NCI-H524 (cell line): ENCODE measurements at places on chromosomes 7 and 10.

DNA sequence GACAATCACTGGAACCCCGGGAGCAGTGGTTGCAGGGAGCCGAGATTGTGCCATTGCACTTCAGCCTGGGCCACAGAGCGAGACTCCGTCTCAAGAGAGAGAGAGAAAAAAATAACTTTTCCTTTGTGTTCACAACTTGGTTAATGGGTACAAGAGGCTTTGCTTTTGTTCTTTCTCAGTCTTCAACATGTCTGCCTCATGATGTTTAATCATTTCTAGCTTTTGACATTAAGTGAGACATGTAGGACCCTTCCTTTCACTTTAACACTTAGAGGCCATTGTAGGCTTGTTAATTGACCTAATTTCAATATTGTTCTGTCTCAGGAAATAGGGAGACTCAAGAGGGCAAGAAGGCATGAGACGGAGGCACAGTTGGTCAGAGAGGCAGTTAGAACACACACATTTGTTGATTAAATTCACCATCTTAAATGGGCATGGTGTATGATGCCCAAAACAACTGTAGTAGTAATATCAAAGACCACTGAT is 9.3 kb upstream of the CRCP start:
- no peak for DNase-seq

DNA sequence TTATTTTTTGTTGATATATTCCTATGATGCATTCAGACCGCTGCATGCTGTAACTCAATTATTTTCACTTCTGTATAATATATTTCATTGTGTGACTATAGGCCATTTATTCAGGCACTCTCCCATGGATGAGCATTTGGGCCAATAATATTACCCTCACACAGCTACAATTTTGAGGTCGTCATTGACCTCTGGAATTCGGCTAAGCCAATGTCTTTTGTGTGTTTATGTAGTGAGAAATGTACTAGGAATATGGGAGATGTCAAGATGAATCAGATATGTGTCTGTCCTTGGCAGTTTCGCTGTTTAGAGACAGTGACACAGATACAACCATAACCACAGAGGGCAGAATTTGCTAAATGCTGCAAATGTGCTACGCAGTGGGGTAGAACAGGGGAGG is 474.2 kb downstream of the ADRA2A start:
- DNase-seq: no peak

- no peak for DNase-seq
Observed at GRCh38 chr10:72953687-72954086, 919 bp downstream of the PLA2G12B start.

DNA sequence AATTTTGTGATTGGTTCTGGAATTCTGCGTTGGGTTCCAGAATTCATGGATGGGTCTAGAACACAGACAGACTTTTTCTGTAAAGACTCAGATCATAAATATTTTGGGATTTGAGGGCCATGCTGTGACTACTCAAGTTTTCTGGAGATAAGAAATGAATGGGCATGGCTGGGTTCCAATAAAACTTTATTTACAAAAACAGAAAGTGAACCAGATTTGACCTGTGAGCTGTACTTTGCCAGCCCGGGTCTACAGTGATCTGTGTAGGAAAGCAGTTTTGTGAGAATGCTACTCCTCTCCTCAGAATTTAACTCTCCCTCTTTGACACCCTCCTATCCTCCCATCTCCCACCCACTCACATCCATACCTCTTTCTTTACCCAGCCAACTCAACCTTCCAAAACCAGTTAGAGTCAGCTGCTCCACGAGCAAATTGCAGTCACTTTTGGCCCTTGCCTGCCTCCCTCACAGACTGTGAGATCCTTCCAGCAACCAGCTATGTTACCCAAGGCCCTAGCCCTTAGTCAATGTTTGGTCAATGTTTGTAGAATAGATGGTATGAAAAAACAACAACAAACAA is 312.8 kb upstream of the ZMIZ1 start:
- no peak for DNase-seq

DNA sequence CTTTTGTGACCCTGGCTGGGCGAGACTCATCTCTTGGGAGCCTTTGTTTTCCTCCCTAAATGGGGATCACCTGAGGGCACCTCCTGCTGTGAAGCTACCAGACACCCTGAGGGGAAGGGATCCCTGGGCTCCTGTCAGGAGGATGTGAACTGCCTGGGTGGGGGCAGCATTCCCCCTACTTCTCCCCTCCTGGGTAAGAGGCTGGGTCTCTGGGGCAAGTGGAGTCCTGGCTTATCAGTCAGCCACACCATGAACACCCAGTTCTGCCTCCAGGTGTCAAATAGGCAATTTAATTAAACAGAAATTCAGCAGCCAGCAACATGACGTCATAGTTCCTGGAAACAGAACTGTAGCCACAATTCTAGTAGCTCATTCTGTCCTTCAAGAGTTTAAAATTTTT is 97.7 kb upstream of the RET start:
- DNase-seq: no peak

DNA sequence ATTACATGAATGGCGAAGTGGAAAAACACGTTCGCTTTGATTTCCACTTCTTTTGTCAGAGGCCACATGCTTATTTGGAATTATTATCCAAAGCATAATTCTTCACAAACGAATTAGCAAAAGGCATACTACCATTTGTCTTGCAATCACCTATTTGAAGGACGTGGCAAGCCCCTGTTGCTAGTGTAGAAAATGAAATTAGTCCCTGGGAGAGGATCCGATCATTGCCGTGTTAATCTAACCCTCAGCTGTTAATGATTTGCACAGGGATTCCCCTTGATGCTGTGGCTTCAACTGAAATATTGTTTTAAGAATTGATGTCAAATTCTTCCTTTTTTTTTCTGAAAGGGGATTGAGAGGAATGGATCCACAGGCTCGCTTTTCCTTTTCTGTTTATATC is 4.6 kb downstream of the AGMO start:
- DNase-seq: no peak

- DNase-seq: no peak
Observed at GRCh38 chr10:7558036-7558435, 108.7 kb downstream of the ITIH5 start.

DNA sequence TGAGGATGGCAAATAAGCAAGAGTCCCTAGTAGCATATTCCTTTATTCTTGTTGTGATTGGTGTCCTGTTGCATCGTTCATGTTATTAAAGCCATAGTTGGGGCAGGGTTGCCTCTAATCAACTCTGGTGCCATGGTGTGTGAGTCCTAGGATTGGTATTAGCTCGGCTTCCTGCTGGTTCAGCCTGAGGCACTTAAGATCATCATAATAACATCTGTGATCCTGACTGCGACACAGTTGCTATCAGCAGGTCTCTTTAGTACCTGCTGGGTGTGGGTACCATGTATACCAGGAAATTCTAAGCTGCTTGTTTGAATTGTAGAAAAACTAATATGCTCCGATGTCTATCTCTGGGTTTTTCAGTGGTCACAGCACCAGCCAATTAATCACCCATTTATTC is 1.6 kb downstream of the WEE2 start:
- DNase-seq: no peak

DNA sequence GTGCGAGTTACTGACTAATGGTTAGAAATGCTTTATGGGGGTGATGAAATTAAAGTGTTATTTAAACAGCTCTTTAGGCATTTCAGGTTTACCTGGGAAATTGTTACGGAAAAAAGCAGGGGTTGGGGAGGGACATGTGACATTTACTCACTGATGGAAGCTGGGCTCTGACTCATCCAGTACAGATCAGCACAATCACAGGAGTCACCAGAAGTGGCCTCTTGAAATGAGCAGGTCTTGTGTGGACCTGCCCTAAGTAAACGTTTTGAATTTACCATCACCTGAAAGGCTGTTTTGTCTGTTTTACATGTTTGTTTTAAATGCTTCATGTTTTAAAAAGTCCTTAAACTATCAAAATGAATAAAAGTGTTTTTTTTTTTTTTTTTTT is 2.3 kb downstream of the GLRX3 start:
- DNase-seq: no peak

GRCh38 chr10:23053036-23053435 is 42.3 kb upstream of the MSRB2 start:
- DNase-seq: no peak

DNA sequence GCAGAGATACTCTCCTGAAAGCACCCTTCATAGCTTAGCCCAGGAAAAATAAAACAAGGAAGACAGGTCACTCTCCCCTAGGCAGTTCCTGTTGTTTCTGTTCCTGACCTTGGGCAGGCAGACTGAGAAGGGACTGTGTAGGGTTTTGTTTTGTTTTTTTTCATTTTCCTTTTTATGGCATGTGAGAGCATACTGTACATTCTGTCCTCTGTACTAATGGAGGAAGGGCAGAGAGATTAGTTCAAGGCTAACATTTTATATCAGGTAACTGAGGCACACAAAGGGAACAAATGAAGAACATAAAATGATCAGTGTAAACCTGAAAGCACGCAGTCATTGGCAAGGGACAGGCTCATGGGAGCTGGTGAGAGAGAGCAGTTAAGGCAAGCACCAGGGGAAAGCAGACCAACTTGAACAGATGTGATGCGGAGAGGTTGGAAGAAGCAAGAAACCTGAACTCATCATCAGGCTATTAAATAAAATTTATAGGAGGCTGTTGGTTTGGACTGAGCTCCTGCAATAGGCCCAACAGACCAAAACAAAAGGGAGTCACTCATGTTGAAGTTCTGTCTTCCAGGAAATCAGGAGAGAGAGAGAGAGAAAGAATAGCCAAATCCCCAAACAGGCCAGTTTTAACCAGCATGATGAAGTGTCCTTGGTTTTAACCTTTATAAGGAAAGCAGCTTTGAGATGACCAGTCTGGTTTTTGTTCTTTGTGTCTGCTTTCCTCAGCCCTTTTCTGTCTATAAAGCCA is 34.1 kb upstream of the PDCD4 start:
- no peak for DNase-seq

GRCh38 chr7:1027242-1028043 is 16.9 kb upstream of the GPR146 start:
- DNase-seq: peak; percentile 15

- no peak for DNase-seq
Observed at GRCh38 chr10:24929904-24930303, 22.5 kb downstream of the PRTFDC1 start.

DNA sequence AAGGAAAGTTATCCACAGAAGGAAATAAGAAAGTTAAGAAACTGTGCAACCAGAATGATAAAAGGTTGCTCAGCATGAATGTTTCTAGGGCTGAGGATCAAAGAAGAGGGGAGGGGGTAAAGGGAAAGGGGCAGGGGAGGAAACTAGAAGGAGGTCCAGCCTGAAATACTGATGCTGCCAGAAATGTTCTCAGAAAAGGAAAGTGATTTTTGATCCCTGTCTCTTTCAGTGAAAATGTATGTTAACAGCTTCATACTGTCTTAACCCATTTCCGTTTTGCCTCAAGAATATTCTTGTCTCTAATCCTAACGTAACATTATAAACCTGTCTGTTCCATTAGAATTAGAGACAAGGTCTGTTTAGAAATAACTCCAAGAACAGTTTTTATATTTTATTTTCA is 49.6 kb downstream of the NEBL start:
- no peak for DNase-seq

- peak; percentile 56 for DNase-seq
Observed at GRCh38 chr7:151459726-151460473, 20.0 kb upstream of the CRYGN start.

GRCh38 chr10:128922619-128923196 is 544.3 kb upstream of the MGMT start:
- DNase-seq: no peak

DNA sequence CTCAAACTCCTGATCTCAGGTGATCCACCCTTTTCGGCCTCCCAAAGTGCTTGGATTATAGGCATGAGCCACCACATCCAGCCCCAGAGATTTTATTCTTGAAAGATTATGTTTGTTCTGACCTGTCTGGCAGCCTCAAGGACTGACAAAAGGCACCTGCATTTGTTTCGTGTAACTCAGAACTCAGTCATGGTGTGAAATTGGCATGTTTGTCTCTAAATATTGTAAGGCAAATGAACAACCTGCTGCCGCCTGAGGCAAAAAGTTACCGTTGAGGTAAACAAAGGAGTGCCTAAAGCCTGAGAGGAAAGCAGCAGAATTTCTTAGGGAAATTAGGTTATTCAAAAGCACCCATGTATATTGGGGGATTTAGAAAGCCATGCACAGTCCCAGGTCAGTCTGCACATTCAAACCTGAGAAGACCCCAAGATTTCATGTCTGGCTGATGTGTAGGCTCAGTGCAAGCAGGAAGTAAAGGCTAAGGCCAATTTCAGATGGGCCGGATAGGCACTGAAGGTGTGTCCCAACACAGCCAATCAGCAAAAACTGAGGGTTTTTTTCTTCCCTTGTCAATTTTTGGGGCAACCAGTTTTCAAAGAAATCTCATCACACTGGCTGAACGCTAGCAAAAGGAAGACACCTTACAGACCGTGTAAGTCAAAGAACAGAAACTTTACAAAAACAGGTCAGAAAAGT is 33.3 kb upstream of the HHEX start:
- DNase-seq: no peak

DNA sequence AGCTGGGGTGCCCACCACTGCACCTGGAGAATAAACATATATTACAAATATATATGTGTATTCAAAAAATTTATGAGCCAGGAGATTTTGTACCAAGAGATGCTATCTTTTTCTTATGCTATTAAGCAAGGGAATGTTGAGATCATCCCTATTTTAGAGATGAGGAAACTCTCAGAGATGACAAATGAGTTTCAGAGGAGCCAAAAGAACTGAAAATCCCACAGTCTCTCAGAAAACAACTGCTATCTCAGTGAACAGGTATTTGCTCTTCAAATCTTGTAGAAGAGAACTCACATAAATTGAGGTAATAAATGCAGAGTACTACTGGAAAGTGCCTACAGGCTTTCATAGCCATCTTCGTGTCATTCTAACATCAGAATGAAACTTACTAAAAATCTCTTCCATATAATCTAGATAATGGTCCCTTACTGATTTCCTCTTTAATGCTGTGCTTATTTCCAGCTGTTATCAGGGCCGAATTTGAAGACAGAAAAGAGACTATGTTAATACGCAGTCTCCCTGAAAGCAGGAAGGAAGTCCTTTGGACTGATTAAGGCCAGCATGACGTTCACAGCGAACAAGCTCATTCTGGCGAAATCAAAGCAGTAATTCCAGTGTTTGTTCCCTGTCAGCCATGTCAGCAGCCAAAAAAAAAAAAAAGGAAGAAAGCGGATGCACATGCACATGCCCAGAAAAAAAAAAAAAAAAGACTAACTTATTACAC is 29.4 kb upstream of the ANAPC16 start:
- no peak for DNase-seq

GRCh38 chr10:10589540-10590303 is 427.9 kb upstream of the CELF2 start:
- no peak for DNase-seq

DNA sequence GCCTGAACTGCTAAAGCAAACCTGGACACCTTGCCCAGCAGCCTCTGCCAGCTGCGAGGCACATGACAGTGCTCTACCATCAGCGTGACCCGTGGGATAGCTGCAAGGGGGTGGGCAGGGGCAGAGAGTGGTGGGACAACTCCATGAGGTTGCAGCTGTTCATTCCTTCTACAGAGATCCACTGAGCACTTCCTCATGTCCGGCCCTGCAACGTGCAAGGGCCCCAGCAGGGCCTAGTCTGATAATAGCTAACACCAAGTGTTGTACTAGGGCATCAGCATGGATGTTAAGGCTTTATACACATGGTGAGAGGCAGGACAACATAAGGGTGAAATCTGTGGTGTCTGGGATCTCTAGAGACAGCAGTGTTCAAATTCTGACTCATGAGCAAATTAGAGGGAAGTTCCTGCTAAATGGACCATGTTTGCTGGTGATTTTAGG is 14.3 kb downstream of the NOD1 start:
- no peak for DNase-seq
